ENCODE measurements at places on chromosomes 6 and 20.

- no peak for DNase-seq
These were observed 77.8 kb downstream of the BMP7 start for GRCh38 chr20:57188576-57189079.

GRCh38 chr6:47737406-47737805 is 39.0 kb downstream of the ADGRF4 start:
- DNase-seq, result no peak

DNA sequence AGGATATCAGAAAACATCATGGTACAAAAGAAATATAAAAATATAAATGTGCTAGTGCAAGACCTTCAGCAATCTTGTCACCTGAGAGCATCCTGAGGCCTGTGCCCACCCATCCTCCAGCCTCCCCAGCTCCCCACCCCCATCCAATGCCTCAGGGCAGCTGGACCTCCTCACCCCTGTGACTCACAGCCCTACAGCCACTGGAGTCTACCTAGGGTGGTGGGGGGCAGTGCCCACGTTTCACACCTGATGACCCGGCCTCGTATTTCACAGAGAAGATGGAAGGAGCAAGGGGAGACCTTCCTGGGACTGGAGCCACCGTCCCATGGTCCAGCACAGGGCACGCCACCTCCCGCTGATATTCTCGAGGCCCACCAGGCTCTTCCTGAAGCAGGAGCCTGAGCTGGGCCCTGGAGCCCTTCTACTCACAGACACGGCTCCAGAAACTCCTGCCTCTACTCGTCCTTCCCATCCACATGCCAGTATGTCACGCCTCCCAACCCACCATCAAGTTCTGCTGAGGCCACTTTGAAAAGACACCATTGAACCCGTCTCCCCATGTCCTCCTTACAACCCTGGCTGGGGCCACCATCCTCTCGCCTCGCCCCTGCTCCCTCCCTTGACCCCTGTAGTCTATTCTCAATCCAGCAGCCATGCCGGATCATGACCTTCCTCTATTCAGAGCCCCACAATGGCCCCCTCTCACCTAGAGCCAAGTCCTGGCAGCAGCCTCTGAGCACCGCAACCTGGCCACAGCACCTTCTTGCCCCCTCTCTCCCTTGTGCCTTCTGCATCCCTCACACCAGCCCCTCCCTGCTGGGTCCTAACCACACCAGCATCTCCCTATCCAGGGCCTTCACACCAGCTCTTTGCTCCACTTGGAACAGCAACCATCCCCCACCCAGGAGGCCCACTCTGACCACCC is 13.3 kb downstream of the APMAP start:
- no peak for DNase-seq

DNA sequence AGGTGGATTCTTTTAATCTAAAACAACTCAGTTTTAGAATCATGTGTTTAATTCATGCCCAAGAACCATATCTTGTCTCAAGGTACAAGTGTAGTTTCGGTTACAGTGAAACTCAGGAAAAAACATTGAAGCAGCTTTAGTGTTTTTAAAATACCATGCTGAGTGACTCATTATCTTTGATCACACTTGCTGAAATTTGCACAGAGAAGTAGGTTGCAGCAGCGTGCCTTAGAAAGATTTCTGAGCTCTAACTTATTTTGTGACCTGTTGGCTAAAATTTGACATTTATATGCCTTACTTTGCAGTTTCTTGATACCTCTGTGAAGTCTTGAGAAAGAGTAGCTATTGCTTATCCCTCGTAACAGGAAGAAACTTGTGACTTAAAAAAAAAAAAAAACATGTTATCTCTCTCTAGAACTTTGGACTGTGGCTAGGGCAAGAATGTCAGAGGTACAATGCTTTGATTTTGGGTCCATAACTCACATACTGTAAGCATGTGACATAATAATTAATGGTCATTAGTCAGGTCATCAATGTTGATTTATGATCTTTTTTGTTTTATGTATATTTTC is 34.5 kb upstream of the FUCA2 start:
- DNase-seq, result peak; percentile 17

- DNase-seq, result no peak
These were observed 165.0 kb upstream of the POU3F2 start for GRCh38 chr6:98669371-98669770.
